ENCODE measurements at places on chromosomes 5 and 9.

- DNase-seq = no peak
These were observed 135.5 kb downstream of the FBN2 start for GRCh38 chr5:128402506-128402905.

GRCh38 chr5:42250-42649, 49.7 kb upstream of the PLEKHG4B start:
- no peak for DNase-seq

GRCh38 chr9:6779417-6780241, 21.9 kb downstream of the KDM4C start:
- DNase-seq = no peak

GRCh38 chr9:111482694-111483438, 1.3 kb downstream of the ECPAS start:
- peak; percentile 48 for DNase-seq

DNA sequence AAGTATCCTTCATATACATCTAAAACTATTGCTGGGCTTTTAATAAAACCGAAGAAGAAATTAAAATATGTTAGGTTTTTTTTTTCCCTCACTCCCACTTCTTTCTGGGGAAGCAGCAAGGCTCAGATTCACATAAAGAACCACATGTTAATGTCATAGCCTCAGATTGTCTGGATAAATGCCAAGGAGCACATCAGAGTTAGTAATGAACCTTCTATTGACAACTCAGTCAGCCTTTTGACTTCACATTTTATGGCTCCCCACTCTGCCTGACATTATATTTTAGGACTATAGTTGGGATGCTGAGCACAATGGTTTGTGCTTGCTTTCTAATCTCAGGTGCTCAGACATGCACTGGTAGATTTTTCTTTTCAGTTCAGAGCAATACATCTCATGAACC, 21.8 kb downstream of the DMAC1 start:
- peak; percentile 53 for DNase-seq

- peak; percentile 97 for DNase-seq
These were observed 22.1 kb upstream of the MARCHF6 start for GRCh38 chr5:10331341-10331796.

DNA sequence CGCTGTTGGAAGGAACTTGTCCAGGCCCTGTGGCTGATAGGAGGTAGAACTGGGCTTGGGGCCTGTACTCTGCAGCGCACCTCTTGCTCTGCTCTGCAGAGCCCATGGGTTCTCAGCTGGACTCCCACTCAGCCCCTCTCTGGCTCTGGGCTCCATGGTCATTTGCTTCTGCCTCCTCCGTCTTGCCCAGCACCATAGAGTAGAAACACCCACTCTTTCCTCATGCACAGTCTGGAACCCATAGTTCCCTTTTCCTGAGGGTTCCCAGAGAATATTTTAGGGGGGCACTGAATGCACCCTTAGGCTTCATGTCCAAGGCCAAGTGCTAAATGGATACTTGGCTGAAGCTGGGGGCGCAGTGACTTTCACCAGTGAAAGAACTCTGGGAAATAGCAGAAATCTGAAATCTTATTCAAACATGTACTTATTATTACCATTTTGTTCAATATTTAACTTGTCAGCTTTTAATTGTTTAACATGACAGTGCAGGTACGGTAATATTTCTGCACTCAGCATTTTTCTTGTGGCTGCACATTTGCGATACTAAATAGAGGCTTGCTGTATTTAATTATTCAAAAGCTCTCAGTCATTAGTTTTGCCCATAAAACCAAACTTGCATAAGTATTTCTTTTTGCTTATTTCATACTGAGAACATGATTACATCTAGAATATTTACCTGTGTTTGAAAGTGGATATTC, 31.5 kb downstream of the GALNT12 start:
- DNase-seq = no peak

GRCh38 chr5:172008689-172009141, 2.3 kb upstream of the FBXW11 start:
- DNase-seq = no peak

DNA sequence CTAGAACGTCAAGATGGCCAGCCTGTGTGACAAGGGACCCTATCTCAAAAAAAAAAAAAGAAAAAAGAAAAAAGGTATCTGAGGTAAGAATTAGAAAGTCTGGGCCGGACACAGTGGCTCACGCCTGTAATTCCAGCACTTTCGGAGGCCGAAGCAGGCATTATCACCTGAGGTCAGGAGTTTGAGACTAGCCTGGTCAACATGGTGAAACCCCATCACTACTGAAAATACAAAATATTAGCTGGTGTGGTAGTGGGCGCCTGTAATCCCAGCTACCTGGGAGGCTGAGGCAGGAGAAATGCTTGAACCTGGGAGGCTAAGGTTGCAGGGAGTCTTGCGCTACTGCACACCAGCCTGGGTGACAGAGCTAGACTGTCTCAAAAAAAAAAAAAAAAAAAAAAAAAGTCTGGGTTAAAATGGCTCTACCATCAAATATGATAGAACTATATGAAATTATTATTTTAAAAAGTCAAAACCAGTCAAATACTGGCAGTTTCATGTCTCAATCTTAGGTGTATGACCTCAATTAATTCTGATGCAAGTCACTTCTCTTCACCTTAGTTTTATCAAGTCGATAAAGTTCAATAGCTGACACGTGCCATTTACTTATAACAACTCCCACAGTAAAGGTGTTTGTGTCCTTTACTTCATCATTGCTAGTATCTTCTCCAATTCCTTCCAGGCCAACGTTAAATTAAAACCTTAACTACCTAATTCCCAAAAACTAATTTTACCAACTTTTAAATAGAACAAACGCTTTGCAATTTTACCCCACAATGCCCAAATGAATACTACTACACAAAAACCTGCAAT, 1.1 kb downstream of the RPS23 start:
- DNase-seq = no peak

- no peak for DNase-seq
These were observed 28.4 kb downstream of the PSAT1 start for GRCh38 chr9:78325343-78325742.

DNA sequence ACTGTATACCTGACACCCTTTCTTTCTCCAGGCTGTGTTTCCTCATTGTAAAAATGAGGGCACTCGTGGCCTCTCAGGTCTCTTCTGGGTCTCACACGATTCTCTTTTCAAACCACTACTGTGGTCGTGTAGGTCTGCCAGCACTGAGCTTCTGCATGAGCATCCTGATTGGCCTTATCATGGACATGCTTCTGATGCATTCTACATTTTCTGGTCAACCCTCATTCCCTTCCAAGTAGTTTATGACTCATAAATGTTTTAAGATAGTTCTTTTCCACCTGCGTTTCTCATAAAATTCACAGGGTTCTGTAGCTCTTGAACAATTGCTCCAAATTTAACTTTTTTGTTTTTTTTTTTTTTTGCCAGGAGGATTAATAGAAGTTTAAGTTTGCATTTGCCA, 294.8 kb downstream of the KCTD16 start:
- no peak for DNase-seq

DNA sequence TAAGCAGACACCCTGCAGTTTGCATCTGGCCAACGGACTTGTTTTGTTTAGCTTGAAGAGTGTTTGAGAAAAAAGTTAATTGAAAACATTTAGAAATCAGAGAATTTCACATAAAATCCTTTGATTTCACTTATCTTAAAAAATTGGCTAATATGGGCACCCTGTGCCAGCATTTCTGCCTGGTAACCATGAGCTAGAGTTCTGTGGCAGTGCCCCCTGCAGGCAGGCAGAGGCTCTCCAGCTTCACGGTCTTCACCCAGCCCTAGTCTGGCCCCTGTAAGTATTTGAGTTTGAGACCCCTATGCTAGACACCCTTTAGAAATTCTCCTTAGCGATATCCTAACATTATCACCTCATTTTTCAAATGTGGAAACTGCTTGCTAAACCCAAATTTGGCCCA, 18.8 kb upstream of the FANCC start:
- no peak for DNase-seq

DNA sequence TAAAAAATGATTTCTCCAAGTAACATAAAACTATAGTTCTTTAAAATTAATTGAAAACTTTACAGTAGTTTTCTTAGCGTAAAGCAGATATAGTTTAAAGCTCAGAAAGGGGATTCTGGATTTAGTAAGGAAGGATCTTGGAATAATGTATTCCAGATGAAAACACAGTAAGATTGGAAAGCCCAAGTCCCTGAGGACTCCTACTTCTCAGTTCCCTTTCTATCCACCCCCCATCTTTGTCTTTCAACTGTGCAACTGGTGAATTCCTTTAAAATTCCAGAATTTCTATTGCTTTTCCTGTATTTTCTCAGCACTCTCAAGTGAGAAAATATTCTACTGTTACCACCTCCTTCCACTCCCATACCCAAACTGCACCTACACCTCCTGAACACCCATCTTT, 184.5 kb upstream of the FBN2 start:
- DNase-seq = no peak

- no peak for DNase-seq
These were observed 110.0 kb upstream of the RPS23 start for GRCh38 chr5:82388181-82388580.

DNA sequence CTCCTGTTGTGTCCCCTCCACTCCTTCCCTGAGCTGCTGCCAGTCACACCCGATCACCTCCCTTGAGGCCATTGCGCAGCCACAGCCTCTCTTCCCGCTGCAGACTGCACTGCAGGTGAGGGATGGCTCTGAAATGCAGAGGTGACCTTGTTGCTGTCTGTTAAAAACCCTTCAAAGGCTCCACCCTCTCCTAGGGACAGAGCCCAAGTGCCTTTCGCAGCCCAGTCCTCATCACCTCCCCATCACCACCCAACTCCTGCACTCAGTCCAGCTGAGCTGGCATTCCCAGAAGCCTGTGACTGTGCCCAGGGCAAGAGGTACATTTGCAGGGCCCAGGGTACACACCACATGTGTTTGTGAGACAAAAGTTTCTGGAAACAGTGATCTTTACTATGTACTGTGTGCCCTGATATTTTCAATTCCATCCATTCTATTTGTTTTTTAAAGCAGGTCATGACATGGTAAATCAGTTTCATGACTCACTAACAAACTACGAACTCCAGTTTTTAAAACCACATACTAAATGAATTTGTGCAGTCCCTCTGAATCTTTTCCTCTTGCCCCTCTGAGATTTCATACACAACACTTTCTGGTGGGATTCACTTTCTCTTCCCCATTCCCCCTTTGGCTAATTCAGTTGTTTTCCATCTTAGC, 73.0 kb upstream of the SPOCK1 start:
- no peak for DNase-seq

- no peak for DNase-seq
These were observed 186.5 kb downstream of the MAN2A1 start for GRCh38 chr5:109876030-109876725.

- no peak for DNase-seq
These were observed 68.7 kb upstream of the OSMR start for GRCh38 chr5:38777111-38777510.

GRCh38 chr5:35214051-35214450, 16.2 kb downstream of the PRLR start:
- DNase-seq = no peak

GRCh38 chr5:62661126-62661525, 82.5 kb downstream of the LRRC70 start:
- DNase-seq = no peak

- no peak for DNase-seq
These were observed 28.0 kb upstream of the IRX2 start for GRCh38 chr5:2779459-2779858.

- DNase-seq = no peak
These were observed 298.1 kb upstream of the PANK3 start for GRCh38 chr5:168877132-168877892.

- DNase-seq = no peak
These were observed 396.0 kb downstream of the LRRC70 start for GRCh38 chr5:62974623-62975022.

DNA sequence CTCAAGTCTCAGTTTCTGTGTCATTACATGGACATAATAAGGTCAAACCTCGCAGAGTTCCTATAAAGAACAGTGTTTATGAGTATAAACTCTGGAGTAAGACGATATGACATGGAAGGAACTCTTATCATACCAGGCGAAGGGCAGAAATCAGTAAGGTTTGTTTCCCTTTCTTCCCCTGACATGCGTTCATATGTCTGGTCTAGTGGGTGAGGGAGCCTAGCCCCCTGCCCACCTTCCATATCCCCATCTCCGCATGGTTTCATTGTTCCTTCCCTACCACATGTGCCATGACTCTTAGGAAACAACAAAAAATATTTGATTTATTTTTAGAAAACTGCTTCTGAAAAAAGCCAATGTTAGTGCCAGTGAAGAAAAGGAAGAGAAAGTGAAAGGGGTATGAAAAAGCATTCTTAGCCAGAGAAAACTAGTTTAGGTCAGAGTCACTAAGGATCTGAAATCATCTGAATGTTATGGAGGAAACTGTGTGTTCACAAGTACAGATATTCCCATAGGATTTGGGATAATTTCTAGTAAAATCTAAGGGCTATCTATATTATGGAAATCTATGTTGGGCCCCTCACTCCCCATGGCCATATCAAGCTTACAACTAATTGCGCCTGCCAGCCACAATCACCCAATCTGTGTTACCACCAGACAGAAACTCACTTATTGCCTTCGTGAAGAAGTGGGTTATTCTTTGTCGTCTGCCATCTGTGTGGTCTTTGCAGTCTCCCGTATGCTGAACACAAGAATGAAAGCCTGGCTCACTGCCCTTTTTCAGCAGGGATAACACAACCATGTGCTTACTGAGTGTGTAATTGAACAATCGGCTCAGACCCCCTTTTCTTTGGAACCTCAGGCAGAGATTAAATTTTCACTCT, 19.9 kb upstream of the HMHB1 start:
- no peak for DNase-seq

DNA sequence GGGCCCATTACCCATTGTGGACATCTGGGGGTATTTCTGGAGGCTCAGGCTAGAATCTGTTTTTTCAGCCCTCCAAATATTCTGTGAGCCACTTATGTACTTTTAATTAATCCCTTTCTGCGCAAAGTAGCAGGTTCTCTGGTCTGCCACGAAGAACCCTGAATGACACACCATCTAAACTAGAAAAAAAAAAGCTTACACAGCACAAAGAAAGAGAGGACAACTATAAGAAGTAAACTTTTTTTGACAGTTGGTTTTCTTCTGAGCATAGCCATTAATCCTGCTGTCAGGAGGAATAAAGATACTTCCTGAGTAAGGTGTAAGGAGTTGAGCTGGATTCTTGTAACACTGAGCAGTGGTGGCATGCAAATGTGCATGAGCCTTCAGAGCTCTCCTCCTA, 327.5 kb downstream of the TMEM232 start:
- DNase-seq = no peak

DNA sequence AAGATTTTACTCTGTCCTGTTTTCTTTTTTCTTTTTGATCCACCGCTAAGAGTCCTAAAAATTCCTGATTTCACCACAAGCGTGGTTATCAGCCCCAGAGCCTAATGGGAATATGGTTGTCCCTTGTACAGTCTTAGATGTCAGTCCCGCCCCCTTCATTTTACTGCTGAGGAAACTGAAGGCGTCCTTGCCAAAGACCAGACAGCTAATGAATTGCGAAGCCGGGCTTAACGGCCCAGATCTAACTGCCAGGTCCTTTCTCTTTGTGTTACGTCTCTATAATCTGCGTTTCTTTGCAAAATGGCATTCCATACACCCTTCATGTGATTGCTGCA, 497 bp downstream of the NSA2 start:
- DNase-seq = no peak

DNA sequence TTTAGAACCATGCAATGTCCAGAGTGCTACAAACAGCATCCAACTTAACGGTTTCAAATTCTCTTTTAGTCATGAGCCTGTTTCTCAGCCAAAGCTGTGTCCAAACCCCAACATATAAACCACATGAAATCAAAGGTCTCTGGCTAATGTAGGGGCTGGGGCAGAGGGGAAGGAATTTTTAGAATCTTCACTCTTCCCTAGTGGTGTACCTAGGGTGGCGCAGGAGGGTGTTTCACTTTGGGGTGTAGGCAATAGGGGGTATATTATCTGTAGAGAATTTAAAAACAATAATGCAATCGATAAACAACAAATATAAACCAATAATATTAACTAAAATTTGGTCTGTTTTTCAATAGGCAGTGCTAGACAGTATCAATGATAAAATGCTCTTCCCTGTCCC, 132.1 kb upstream of the BRINP1 start:
- DNase-seq = no peak
